ENCODE measurements at places on chromosomes 3 and 15.
A peak's percentile ranks its signal among the peaks of the same experiment; 100 is the strongest.

DNA sequence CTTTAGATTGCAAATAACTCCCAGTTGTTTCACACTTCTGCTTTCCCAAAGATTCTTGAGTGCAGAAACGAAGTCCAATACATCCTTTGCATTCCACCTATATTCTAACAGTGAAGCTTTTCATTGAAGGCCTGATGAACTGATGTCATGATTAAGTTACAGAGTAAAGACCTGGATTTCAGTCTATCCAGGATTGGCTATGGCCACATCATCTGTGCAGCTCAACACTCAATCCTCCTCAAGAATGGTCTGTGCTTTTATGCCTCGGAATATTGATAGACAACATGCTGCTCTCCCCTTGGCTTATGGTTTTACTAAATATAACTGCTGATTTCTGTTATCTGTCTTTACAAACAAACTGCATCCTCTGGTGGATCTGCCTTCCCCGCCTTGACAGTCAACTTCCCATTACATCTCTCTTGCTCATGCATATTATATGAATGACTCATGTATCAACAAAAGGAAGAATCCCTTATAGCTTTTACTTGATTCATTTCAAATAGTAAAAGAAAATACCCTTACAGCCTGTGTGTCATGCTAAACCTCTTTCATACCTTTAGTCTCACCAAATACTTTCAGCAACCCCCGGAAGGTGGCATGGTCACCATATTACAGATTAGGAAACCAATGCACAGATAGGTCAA, 59.5 kb downstream of the SCN11A start:
- no peak for DNase-seq

GRCh38 chr3:52286777-52287110, 884 bp upstream of the GLYCTK start:
- DNase-seq: no peak

GRCh38 chr3:71131375-71132314, 451.9 kb downstream of the FOXP1 start:
- no peak for DNase-seq

GRCh38 chr3:196414469-196414868, 17.8 kb downstream of the UBXN7 start:
- DNase-seq: no peak

- DNase-seq: no peak
Observed at GRCh38 chr15:90838544-90838943, 29.8 kb upstream of the FURIN start.

DNA sequence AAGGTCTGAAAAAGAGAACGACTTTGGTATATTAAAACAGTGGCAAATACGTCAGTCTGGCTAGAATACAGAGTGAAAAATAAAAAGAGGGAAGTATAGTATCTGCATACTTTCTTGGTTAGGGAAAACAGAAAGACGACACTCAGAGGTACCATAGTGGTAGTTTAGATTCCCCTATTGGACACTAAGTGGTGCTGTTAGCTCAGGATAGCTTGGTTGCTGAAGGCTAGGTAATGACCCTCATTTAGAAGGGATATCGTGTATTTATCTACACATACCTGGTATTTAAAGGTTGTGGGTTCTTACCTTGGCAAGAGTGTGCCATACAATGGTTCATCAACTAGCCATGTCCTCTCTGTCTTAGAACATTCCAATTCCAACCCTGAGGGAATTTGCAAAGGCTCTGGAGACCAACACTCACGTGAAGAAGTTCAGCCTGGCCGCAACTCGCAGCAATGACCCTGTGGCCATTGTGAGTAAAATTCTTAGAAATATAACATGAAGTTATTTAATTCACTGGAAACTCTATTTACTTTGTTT, 31.0 kb downstream of the TMOD2 start:
- no peak for DNase-seq

DNA sequence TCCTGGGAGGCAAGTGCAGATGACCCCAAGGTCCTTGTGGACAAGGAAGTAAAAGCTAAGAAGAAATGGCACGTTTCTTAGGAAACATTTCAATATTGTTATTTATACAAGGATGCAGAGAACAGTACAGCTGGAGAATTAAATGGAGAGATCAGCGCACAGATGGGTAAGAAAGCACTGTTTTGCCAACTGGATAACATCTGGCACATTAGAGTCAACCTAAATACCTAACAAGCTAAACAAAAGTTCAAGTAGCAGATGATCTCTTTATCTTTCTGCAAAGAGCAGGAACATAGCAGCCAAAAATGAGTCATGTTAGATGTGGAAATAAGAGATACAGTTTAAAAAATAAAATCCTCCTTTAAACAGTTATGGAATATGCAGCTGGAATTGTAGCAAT, 15.7 kb upstream of the DPPA4 start:
- no peak for DNase-seq

GRCh38 chr15:42106288-42106687, 11.9 kb upstream of the PLA2G4D start:
- DNase-seq: no peak

DNA sequence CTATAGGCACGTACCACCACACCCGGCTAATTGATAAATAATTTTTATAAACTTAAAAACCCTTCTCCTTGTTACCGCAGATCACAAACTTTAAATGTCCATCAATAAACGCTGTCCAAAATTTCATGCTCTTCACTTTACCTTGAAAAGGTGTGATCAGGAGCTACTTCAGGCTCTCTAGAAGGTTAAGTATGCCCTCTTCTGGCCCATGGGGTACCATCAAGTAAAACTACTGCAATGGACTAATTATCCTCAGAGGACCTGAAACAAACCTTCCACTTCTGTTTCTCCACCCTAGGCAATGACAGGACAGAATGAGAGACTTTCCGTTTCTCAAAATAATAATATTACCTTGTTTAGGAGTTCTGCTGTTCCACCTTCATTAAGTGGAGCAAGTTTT, 9.2 kb downstream of the LZTFL1 start:
- no peak for DNase-seq

- no peak for DNase-seq
Observed at GRCh38 chr3:134796281-134797056, 1.4 kb downstream of the EPHB1 start.

GRCh38 chr3:98979296-98979695, 77.8 kb upstream of the DCBLD2 start:
- DNase-seq: no peak

DNA sequence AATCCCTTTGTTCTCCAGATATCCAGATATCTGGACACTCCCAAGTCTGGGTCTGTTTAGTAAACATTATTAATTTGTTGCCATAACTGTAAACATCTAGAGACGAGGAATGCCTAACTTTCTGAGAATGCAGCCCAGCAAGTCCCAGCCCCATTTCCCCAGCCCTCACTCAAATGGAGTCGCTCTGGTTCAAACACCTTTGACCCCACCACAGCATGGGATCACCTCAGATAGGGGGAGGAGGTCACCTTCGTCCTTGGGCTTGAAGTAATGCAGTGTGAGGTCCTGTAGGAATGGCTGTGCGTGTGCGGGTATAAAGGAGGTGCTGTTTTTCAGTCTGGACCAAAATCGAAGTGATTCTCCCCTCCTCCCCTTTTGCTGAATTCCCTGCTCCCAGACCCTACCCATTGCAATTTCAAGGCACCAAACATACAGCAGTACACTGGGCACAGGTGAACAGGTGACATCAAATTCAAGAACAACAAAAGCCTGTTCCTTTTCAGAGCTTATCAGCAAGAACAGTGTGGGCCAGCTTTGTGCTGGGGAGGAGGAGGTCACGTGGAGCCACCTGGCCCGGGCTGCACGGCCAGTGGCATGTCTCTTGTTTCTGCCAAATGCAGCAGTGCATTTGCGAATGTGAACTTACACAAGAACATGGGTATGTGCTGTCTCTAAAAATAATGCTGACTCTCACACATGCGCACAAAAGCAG, 57.5 kb upstream of the TRPM1 start:
- no peak for DNase-seq

DNA sequence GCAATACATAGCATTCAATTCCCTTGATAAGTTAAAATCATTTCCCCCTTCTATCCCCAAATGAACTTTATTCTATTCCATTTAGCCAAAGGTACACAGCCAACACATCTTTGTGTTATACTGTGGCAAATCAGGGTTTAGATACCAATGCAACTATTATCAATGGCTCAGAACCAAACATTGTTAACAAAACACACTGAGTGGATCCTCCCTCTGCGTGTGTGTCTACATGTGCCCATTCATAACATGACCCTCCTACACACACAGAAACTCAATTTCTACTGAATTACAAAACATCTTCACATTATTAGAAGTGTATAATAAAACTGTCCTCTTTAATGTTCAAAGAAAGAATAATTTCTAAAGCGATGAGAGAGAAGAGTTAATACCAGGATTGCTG, 1.3 kb downstream of the TTBK2 start:
- no peak for DNase-seq

GRCh38 chr3:86814918-86815655, 175.9 kb downstream of the VGLL3 start:
- no peak for DNase-seq

DNA sequence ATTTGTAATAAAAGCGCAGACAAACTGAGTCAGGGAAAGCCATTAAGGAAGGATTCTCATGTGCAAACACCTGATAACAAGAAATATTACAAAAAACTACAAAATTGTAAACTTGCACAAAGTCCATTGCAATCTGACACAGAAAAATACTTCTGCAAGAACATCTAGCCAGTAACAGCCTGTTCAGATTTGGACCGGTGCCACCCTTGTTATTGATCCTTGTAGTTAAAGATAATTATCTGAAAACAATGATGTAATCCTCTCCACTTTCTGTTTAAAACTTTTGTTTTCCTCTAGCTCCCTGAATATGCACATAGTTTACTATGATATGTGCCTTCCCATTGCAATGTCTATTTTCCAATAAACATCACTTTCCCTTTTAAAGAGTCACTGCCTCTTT, 1090.2 kb downstream of the PLOD2 start:
- DNase-seq: no peak

DNA sequence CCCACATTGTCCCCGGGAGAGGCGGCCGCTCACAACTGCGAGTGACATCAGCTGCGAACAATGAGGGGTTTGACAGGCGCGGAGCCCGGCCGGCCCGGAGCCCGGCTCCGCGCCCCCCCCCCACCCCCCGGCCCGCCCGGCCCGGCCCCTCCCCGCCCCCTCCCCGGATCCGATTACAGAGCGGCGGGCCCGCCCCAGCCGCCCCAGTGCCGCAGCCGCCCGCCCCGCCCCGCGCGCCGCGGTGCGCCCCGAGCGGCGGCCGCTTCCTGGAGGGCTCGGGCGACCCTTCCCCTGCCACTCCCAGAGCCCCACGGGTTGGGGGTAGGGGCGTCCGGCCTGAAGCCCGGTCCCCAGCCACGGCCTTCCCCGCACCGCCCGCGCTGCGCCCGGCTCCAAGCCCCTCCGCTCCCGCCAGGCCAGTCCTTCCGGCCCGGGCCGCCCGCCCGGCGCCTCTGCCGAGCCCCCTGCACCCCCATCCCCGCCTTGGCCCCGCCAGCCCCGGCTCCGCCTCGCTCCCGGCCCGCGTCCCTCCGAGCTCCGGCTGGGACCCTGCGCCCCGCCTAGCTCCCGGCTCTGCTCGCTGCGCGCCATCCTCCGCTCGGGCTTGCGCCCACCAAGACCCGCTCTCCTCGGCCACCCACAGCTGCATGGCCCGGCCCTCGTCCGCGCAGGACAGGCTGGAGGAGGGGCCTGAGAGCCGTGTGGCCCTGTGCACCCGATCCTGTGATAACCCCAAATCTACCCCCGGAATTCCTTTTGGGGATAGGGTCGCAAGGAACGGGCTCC, at the start of gene PCBP4:
PCBP4 (minus strand) TSS at position 71 of the 786 bp plus-strand sequence. CDS start 6,214 bp downstream, outside the sequence.
- DNase-seq: peak; percentile 53

- DNase-seq: no peak
Observed at GRCh38 chr3:20140881-20141280, 45.1 kb downstream of the SGO1 start.

DNA sequence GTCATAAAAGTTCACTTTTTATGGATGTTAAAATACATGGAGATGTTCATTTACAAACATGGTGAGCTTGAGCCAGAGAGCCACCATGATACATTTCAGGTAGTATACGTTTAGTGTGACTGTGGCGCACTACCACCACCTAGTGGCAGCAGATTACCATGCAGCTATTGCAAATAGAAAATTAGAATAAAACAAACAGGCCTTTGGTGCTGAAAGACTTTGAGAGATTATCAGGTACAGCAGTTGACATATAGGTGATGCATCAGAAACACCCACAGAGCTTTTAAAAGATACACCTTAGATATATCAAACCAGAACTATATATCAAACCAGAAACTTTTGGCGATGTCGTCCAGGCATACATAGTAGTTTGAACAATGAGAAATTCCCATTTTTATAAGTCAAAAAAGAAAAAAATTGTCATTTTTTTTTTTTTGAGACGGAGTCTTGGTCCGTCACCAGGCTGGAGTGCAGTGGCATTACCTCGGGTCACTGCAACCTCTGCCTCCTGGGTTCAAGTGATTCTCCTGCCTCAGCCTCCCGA, 42.0 kb upstream of the ICE2 start:
- DNase-seq: peak; percentile 91

- DNase-seq: no peak
Observed at GRCh38 chr3:120192579-120192978, 92.4 kb downstream of the GPR156 start.

GRCh38 chr3:64149886-64150285, 75.4 kb downstream of the PRICKLE2 start:
- DNase-seq: no peak

- DNase-seq: peak; percentile 59
Observed at GRCh38 chr3:46860017-46860809, 3.0 kb downstream of the MYL3 start.

DNA sequence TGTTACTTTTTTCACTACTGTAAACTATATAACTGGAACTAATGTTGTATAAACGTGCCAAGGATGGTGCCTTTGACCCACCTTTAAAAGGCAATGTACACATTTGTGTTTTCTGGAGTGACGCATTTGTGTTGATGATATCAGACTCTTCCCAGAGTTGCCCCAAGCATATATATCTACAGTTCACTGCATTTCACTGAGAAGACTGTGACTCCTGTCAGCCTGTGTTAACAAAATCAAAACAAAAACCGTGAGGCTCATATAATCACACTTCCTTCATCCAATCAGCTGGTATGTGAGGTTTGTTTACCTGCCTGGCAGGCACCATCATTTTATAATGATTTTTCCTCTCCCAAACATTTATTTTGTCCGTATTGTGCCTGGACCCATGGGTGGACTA, 117.6 kb upstream of the ROBO1 start:
- no peak for DNase-seq

DNA sequence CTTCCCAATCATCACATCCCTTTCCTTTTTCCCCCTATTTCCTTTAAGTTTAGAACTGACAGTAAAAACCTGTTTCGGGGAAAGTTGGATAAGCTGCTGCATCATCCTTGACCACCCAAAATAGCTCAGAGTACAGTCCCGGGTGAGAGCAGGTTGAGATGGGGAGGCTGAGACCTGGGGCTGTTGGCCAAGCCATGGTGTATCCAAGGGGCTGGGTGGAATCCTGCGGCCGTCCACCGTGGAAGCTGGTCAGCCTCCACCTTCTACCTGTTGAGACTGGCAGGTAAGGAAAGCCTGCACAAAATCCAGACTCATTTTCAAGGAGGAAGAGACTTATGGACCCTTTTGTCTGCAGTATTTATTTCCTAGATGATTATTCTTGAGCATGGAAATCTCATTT, 128.2 kb upstream of the PLXNA1 start:
- DNase-seq: no peak

Data from stimulated activated CD8-positive, alpha-beta memory T cell treated with anti-CD3 and anti-CD28 coated beads, Interleukin-4, amount 100 ng/mL, for 48 hours (primary cell).